ENCODE measurements at places on chromosomes 6 and 20.

DNA sequence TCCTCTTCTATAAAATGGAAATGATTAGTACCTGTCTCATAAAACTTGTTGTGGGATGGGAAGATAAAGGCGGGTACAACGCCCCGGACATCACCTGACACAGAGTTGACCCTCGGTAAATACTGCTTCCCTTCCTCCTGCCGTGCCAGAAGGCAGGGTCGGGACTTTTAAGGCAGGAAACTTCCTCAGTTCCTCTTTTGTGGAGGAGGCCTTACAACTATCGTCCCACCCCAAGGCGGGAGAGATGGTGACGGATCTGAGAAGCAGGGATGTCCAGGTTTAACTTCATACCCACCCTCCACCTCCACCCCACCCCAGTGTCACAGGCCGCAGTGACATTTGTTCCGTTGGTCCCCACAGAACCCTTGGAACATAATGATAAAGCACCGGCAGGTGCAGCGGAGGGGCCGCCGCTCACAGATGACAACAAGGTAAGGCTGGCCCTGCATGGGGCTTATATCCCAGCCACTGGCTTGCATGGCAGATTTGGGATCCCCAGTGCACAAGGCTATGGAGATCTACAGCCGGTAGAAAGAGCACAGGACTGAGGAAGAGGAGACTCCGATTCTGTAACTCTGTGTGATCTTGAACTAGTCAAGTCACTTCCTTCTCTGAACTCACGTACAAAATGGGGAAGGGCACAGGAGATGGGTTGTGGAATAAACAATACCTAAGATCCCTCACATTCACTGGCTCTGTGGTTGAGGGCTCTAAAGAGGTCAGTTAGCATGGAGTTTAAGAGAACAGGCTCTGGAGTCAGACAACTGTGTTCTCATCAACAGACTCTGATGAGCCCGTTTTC lies 764 bp downstream of the DNTTIP1 start:
- peak; percentile 75 for DNase-seq

GRCh38 chr6:38198219-38198618 lies 378.7 kb downstream of the ZFAND3 start:
- no peak for DNase-seq

DNA sequence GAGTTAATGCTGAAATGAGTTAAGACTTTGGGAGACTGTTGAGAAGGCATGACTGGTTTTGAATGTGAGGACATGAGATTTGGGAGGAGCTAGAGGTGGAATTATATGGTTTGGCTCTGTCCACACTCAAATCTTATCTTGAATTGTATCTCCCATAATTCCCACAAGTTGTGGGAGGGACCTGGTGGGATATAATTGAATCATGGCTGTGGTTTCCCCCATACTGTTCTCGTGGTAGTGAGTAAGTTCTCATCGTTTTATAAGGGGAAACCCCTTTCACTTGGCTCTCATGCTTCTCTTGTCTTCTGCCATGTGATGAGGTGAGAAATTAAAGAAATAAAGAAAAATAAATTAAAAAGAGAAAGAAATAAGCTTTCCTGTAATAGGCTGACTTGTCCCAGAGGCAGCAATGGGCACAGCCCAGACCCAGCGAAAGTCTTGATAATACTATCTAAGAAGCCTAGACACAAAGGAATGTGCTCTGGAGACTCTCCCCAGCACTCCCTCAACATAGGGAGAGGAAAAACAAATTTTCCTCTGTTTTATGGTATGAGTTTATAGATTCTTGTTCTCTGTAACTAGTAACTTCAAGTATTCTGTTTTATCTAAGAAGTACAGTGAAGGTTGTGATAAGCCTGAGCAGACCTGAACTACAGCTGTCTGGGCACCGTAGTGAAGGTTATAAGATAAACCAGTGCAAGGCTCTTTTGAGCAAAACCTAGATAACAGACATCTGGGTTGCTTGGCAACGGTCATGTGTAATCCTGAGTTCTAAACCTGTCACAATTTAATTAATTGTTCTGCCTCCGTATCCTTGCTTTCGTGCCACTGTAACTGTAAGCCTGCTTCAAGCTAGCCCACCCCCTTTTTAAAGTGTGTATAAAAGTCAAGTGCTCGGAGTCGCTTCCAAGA lies 88.9 kb upstream of the ECI2 start:
- no peak for DNase-seq

- peak; percentile 15 for DNase-seq
Observed at GRCh38 chr20:32325706-32326503, 32.2 kb upstream of the ASXL1 start.

Data from MV-4-11 (cell line).